ENCODE measurements at places on chromosomes 11 and 22.

- no peak for DNase-seq
These were observed 767.3 kb downstream of the FAM181B start for GRCh38 chr11:81966340-81966739.

DNA sequence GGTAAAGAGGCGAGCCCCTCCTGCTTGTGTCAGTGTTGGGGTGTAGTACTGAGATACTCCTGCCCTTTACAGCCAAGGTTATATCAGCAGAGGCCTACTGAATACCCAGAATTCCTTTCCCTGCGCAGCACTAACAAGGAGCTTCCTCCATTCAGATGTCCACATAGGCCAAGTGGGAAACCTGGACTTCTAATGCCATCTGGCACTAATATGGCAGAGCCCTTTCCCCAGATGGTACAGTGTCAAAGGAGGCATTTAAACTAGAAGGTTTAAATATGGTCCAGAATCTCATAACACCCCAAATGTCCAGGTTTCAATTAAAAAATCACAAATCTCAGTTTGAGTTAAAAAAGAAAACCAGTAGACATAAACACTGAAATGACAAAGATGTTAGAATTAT, 68.8 kb downstream of the USP47 start:
- DNase-seq = no peak

GRCh38 chr11:82865841-82866240, 34.4 kb downstream of the PRCP start:
- no peak for DNase-seq

GRCh38 chr22:38477585-38477984, 9.7 kb downstream of the KDELR3 start:
- DNase-seq = peak; percentile 2

GRCh38 chr11:71566081-71566620, 788 bp downstream of the KRTAP5-10 start:
- no peak for DNase-seq

- no peak for DNase-seq
These were observed 11.9 kb upstream of the PRG2 start for GRCh38 chr11:57402188-57403002.

- DNase-seq = no peak
These were observed 7.6 kb downstream of the HARBI1 start for GRCh38 chr11:46609386-46609785.

- DNase-seq = no peak
These were observed 7.0 kb upstream of the MTMR2 start for GRCh38 chr11:95930948-95931347.

- no peak for DNase-seq
These were observed 854.1 kb downstream of the TBC1D22A start for GRCh38 chr22:47616396-47617020.

DNA sequence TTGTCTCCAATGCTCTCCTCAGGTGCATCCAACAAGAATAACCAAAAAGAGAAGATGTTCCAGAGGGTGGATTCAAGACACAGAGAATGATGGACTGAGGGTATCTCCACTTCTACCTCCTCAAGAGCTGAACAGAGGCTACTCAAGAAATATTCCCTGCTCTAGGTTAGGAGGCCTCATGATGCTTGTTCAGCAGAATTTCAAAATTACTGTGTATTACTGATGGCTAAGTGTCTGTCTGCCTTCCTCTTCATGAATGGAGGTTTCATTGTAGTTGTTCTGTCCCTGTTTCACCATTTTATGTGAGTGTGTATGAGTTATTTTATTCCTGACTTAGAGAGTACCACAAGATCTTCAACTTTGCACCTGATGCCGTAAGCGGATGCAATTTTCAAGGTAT, 76.8 kb downstream of the JRKL start:
- no peak for DNase-seq

DNA sequence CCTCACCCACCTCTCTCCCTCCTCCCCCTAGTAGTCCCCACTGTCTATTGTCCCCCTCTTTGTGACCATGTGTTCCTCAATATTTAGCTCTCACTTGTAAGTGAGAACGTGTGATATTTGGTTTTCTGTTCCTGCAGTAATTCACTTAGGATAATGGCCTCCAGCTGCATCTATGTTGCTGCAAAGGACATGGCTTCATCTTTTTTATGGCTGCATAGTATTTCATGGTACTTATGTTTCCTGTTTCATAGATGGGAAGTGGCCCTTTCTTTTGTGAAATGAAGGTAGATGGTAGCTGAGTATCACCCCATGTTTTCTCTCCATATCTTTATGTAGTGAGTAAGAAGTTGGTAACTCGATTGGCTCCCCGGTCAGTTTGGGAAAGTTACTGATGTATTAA, 66.6 kb upstream of the CREB3L1 start:
- DNase-seq = no peak

GRCh38 chr11:612201-612960, 3.4 kb downstream of the IRF7 start:
- DNase-seq = peak; percentile 43

GRCh38 chr11:76096552-76096951, 109.8 kb downstream of the WNT11 start:
- no peak for DNase-seq

- DNase-seq = no peak
These were observed 571.8 kb downstream of the OPCML start for GRCh38 chr11:132960273-132961078.

- DNase-seq = peak; percentile 29
These were observed 512 bp upstream of the GRIA4 start for GRCh38 chr11:105609341-105609781.

DNA sequence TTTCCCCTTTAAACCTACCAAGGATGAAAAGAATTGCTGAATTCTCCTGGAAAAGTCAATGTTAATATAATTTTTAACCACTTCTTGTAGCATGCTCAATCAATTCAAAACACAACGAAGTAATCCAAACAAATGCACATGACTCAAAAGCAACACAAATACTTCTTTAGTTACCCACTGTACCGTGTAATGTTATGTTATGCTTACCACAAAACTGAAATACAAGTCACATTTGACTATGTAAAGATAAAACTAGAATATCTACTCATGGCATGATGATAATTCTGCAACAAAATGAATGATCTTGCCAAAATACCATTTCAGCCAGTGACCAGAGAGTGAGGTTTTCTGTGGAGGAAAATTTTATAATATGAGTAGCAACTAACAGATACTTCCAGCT, 587.0 kb downstream of the DLG2 start:
- peak; percentile 7 for DNase-seq

DNA sequence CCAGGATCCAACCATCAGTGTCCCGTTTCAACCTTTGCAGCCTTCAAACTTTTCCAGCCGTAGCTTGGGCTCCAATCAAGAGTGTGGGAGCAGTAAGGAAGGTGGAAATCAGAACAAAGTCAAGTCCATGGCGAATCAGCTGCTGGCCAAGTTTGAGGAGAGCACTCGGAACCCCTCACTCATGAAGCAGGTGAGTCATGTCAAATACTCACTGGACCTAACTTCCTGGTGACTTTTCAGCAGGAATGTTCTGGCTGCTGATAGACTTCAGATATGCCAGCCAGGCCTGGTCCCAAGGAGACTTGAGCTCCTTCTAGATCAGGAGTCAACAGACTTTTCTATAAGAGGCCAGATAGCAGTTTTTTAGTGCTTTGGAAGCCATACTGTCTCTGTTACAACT, 129.0 kb downstream of the MICAL2 start:
- DNase-seq = no peak

- DNase-seq = no peak
These were observed 312.3 kb downstream of the CTTN start for GRCh38 chr11:70710601-70711000.

- no peak for DNase-seq
These were observed 113.5 kb downstream of the SOX6 start for GRCh38 chr11:16242806-16243205.

GRCh38 chr11:83659466-83659865, 373.3 kb upstream of the CCDC90B start:
- no peak for DNase-seq

DNA sequence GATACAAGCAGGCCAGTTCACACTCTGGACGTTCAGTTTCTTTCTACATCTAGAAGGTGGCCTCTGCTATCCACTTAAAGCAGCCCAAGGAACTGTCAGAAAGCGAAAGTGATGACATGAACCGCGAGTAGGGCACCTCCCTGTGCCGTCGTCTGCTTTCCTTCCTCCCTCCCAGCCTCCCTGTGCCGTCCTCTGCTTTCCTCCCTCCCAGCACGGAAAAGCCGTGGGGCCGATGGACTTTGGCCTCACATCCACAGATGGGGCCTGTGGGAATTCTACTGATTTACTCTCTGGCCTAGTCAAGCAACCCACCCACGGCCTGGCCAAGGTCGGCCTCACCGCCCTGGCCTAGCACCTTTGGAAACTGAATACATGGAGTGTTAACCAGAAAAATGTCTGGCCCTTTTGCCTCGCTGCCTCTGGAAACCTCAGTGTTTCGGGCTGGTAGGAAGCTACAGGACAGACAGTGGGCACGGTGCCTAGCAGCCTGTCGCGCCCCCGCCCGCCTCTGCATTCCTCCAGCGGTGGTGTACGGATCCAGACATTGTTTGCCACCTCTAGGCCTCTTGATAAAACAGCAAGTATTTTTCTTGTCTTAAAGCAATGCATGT, 14.2 kb downstream of the PEX26 start:
- peak; percentile 33 for DNase-seq

DNA sequence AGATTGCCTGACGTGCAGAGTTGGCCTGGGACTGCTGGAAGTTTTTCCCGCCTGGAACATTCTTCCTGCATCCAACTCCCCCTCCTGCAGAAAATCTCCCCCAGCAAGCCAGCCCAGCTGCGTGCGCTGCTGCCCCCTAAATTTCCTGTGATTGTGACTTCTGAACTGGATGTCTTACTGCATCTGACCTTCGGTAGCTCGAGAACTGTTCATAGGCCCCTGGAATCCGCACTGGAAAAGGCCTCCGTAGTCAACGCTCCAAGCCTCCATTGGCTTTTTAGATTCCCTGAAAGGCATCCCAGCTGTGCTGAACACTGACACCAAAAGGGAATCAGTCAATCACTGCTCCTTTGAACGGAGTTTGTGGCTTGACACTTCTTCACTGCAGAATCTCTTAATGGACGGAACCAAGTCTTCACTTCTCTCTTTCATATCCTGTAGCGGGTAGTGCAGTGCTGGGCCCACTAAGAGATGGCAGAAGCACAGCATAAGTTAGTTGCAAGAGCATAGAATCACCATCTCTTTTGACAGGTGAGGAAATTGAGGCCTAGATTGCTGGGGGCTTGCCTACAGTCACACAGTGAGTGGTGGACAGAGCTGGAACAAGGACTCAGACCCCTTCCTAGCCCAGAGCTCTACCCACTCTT, 14.2 kb upstream of the RASD2 start:
- DNase-seq = no peak

DNA sequence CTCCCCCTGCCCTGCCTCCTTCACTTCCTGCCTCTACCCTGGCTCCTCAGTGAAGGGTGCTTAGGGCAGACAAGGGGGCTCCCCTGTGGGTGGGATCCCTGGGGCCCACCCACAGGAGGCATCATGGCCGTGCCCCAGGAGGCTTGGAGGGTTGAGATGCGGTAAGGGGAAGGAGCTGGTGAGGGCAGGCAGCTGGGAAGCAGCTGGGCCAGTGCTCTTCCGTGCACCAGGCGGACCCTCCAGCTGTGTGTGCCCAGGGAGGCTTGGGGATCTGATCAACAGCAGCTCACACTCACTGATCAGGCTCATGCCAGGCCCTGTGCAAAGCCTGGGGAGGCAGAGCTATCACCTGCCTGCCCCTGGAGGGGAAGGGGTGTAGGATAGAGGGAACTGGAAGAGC, 59.3 kb upstream of the TTLL12 start:
- DNase-seq = no peak

Data from H4 (cell line).